Cerebellum (tissue), 4 donors: ENCODE measurements at places on chromosomes 6 and 20. TPM values are rescaled to one million over a fixed set of nuclear protein-coding genes. Genes with fewer than 3 reads are reported as not detected.

TFAP2D gene
- not detected for total RNA-seq

EPB41L1 gene
- total RNA-seq, result 68.0 TPM

NR2E1 gene
- not detected for total RNA-seq

ADA gene
- 1.7 TPM for total RNA-seq

SLC35B3 gene
- total RNA-seq, result 11.4 TPM

LRRC73 gene
- total RNA-seq, result 1.8 TPM

- no peak for DNase-seq
Measured at GRCh38 chr20:35215066-35215956, 11.2 kb upstream of the MMP24 start.

DNA sequence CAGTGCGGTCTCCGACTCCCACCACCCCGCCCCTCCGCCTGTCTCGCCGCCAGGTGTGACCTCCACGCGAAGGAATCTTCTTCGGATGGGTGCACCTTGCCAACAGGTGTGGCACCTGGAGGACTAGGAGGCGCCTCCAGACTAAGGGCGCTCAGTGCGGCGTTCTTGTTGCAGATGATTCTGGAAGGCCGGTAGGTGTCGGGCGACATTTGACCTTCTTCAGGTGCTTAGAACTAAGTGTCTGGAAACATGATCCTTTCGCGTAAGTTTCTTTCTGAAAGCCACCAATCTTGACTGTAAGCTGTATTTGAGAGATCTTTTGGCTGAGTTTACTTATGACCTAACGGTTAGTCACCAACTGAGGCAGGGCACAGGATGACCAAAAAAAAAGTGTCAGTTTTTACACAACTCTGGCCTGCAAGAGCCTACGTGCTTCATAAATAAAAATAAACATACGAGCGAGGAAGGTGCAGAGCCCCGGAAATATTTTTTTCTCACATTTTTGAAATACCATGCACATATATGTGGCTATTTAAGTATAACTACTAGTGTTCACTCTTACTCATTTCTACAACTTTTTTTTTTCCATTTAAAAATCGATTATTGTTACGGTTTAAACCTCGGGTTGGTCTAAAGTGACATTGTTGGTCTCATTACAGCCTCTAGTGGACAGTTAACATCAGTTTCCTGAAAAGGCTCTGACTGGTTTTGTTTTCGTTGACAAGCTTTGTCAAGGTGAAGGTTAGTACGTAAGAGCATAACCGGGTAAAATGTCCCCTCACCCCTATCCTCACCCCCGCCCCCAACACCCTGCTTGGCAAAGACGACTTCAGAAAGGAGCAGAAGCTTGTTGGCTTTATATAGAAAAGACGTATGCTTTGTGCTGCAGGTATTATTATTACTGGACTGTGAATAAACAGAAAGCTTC, 1.6 kb upstream of the ATXN1 start:
- peak; percentile 77 for DNase-seq

GRCh38 chr20:18754030-18754652, 59.4 kb upstream of the SCP2D1 start:
- no peak for DNase-seq

DNA sequence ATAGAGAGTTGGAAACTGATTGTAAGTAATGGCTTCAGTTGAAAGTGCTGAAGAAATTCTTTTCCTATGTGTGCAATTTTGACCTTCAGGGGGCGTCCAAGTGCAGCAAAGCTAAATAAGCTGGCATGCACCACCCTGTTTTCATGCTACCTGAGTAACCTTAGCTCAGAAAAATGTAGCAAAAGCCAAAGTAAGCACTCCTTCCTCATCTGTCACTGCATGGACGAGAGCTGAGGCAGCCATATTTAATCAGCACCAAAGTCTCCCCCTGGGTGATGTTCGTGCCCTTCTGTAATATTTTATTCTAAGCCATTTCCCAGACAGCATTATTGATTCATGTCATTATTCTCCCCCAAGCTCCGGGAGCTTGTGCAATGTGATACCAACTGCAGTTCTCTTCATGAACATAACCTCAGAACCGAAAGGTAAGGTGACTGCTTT, 123.1 kb downstream of the RPS12 start:
- peak; percentile 13 for DNase-seq

GRCh38 chr6:53679446-53679933, 13.9 kb upstream of the KLHL31 start:
- DNase-seq, result no peak

GRCh38 chr6:91704531-91704930, 1117.7 kb upstream of the MAP3K7 start:
- no peak for DNase-seq

- DNase-seq, result no peak
Measured at GRCh38 chr6:118325220-118325860, 222.8 kb upstream of the PLN start.

- DNase-seq, result no peak
Measured at GRCh38 chr6:15522026-15522425, 140.8 kb downstream of the DTNBP1 start.

- no peak for DNase-seq
Measured at GRCh38 chr20:25454153-25454900, 46.9 kb downstream of the GINS1 start.

GRCh38 chr20:33669873-33670640, 3.3 kb downstream of the ACTL10 start:
- no peak for DNase-seq

DNA sequence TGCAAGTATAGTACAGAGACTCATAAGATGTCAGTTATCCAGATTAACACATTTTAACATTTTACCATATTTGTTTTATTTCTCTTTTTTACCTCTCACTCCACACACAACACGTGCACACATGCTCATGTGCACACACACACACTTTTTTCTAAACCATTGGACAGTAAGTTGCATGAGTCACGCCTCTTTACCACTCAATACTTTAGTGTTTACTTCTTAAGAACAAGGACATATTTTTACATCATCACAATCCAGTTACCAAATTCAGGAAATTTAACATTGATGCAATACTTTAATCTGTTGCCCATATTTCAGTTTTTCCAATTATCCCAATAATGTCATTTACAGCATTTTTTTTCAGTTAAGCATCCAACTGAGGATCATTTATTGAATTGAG, 109.0 kb downstream of the RIN2 start:
- DNase-seq, result no peak

DNA sequence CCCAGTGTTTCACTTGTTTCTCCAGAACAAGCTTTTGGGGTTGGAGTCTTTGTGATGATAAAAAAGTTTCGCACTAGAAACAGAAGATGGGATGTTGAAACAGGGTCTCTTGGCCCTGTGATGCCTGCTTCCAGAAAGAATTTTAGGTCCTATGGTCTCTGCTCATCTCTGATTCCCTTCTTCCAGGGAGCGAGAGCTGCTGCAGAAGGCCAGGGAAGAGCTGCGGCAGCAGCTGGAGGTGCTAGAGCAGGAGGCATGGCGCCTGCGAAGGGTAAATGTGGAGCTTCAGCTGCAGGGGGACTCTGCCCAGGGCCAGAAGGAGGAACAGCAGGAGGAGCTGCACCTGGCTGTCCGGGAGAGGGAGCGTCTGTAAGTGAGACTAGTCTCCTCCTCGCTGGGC, 18.3 kb downstream of the CEP250 start:
- DNase-seq, result no peak

DNA sequence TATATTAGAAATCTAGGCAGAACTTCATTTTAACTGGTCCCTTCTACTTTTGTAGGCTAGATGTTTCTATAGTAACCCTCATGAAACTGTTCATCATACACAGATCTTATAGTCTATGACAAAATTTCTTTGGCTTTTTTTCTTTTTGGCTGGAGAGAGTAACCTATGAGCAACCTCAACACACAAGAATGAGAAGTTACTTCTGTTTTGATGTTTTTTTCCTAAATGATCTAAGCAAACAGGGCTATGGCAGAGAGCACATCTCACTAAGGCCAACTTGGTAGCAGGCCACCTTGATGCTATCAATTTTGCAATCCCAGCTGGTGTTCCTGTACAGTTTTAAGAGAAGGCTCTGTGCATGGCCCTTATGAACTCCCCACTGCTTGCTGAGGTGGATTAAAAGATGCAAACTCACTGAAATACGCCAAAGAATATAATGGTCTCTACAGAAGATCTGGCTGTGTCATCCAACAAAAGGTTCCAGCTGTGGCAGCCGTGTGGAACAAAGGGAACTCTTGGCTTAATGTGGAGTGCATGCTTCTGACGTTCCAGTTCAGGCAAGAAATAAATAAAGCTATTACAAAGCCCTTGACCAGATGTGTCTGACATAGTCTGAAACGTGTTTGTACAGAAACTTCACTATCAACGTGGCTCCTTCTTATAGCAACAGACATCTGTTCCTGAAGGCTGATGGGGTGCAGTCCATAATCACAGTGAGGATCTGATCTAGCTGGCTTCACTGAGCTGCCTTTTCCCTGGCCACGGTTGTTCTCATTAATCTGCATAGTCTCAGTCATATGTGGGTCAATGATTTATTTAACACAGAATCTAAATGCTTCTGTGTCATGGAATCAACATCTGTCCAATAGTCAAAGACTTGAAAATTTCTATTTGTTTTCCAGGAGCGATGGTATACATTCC, 481.1 kb downstream of the BMP2 start:
- DNase-seq, result no peak

DNA sequence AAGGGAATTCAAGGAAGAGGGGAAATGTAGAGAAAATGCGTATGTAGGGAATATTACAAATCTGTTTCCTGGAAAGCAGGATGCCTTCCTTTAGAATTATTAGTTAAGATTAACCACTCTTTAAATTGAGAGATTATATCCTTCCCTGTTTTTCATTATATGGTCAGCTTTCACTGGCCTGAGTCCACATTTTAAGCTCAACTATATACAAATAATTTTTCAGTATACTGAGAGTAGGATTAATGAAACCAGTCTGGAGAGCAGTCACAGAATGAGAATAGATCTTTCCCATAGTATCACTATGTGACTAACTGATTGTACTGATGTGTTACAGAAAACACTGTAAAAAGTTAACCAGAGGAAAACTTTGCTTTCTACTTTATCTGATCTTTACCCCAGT, 306.3 kb downstream of the LAMA2 start:
- no peak for DNase-seq

- no peak for DNase-seq
Measured at GRCh38 chr6:67639161-67639560, 995.9 kb upstream of the ADGRB3 start.

DNA sequence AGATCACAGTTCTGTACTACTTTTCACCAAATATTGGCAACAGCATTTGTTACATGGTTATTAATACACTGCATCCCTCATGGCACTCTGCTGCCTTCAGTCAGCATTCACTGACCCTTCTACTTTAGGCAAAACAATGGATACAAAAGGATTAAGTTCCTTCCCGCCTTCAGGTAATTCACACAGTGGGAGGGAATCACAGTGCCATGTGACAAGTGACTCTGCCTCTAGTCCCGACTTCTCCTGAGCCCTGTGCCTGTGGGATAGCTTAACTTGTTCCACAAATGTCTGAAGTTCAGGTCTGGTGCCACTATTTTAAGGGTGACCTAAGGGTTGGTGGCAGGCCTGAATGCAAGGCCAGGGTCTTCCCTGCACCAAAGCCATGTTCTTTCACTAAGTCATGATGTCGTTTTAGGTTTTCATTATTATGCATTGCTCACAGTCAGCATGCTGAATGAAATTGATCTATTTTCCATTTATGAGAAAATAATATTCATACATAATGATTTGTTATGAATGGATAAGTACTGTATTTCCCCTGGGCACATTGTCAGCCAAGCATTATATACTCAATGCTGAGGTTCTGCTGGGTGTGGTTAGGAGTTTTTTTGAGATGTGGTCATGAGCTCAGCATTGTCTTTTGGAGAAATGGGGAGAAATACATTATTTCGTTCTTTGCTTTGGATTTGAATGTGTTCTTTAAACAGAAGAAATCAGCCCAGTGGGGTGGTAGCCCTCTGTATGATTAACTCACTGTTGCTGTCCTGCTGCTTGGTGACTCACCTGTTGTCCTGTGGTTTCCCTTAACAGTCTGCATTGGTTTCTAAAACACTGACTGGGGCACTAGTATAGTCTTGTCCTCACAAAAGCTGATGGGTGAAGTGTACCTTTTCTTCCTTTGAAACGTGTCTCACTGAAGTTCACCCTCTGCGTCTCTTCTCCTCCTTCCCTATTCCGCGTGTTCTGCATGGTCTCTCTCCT, 66.4 kb downstream of the AFDN start:
- no peak for DNase-seq
